ENCODE measurements at places on chromosomes 7 and 10. TPM values are rescaled to one million over a fixed set of nuclear protein-coding genes. Genes with fewer than 3 reads are reported as not detected.

Gene DGKB
- total RNA-seq: not detected

Gene GPR141
- 6.3 TPM for total RNA-seq

Gene PTER
- total RNA-seq: 17.6 TPM

Gene APBB1IP
- 4.0 TPM for total RNA-seq

Gene LIPM
- total RNA-seq: not detected

Gene TUBAL3
- total RNA-seq: not detected

Gene FOXK1
- total RNA-seq: 16.2 TPM

Gene EFCAB10
- total RNA-seq: not detected

Gene RASSF4
- 50.8 TPM for total RNA-seq

Gene PITX3
- total RNA-seq: not detected

Gene NKX2-3
- 2.9 TPM for total RNA-seq

GRCh38 chr10:12351447-12351846, 2.1 kb downstream of the CAMK1D start:
- H3K27ac ChIP-seq: no peak overlapping the region
- no peaks in the 10 kb centered on the region for H3K36me3 ChIP-seq
- no peak overlapping the region for H3K4me3 ChIP-seq
- peak; percentile 19 for DNase-seq
- no peaks in the 10 kb centered on the region for H3K27me3 ChIP-seq
- H3K4me1 ChIP-seq: peaks cover 57% of the 10 kb centered on the region

DNA sequence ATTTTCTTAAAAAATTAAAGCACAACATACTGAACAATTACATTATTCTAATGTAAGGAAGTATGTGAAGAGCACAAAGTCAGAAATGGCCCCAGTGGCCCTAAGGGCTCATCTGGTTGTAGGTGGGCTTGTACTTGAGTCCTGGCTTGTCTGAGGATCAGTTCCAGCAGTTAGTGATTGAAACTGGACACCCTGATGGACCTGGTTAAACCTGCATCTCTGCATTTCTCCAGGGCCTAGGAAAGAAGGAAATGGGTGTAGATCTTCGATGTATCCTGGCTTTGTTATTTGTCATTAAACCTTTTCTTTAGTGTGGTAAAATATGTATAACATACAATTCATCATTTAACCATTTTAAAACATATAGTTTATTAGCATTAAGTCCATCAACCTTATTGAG, 9.7 kb upstream of the AKR1C2 start:
- no peak overlapping the region for H3K4me3 ChIP-seq
- no peak for DNase-seq
- peaks cover 5% of the 10 kb centered on the region for H3K4me1 ChIP-seq
- H3K36me3 ChIP-seq: no peaks in the 10 kb centered on the region
- no peak overlapping the region for H3K27ac ChIP-seq
- H3K27me3 ChIP-seq: no peaks in the 10 kb centered on the region

DNA sequence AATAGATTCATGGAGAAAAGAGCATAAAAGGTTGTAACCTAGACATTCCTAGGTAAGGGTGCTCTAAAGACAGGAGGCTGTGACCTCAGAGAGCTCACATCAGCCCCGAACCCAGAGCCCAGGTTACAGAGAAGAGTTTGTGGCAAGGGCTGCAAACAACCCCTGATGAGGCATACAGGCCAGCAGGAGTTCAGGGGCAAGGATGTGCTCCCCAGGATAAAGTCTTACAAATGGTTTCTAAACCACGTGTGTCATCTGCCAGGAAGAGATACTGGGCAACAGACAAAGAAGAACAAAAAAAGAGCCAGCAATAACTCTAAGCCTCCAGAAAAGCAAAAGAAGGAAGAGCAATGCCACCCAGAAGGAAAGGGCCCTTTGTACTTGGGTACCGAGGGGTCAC, 27.7 kb downstream of the NCAPG2 start:
- H3K36me3 ChIP-seq: no peaks in the 10 kb centered on the region
- no peak for DNase-seq
- no peaks in the 10 kb centered on the region for H3K4me1 ChIP-seq
- H3K27ac ChIP-seq: no peak overlapping the region
- no peaks in the 10 kb centered on the region for H3K27me3 ChIP-seq
- no peak overlapping the region for H3K4me3 ChIP-seq

GRCh38 chr10:78205457-78206016, 171.9 kb downstream of the RPS24 start:
- H3K4me3 ChIP-seq: no peak overlapping the region
- no peak overlapping the region for H3K27ac ChIP-seq
- H3K27me3 ChIP-seq: no peaks in the 10 kb centered on the region

- H3K27ac ChIP-seq: no peak overlapping the region
- peak; percentile 20 for DNase-seq
- H3K4me3 ChIP-seq: no peak overlapping the region
Measured at GRCh38 chr7:134527979-134528371, 608 bp downstream of the AKR1B10 start.

GRCh38 chr7:26842897-26843296, 21.5 kb downstream of the SKAP2 start:
- H3K4me3 ChIP-seq: no peak overlapping the region
- no peaks in the 10 kb centered on the region for H3K27me3 ChIP-seq
- no peak overlapping the region for H3K27ac ChIP-seq
- H3K36me3 ChIP-seq: no peaks in the 10 kb centered on the region
- H3K4me1 ChIP-seq: no peaks in the 10 kb centered on the region

GRCh38 chr10:110903280-110904278, 15.4 kb downstream of the BBIP1 start:
- DNase-seq: no peak
- no peak overlapping the region for H3K27ac ChIP-seq
- H3K36me3 ChIP-seq: peaks cover 11% of the 10 kb centered on the region

- H3K27ac ChIP-seq: no peak overlapping the region
- H3K4me1 ChIP-seq: peaks cover 22% of the 10 kb centered on the region
- DNase-seq: no peak
- no peaks in the 10 kb centered on the region for H3K36me3 ChIP-seq
Measured at GRCh38 chr7:74525140-74525539, 71.4 kb downstream of the GTF2IRD1 start.

GRCh38 chr7:117805241-117805640, 68.0 kb downstream of the CTTNBP2 start:
- peak; percentile 29 for DNase-seq
- no peaks in the 10 kb centered on the region for H3K36me3 ChIP-seq
- peaks cover 38% of the 10 kb centered on the region for H3K4me1 ChIP-seq

GRCh38 chr10:1651270-1651966, 85.9 kb downstream of the ADARB2 start:
- H3K27ac ChIP-seq: no peak overlapping the region
- H3K27me3 ChIP-seq: peaks cover 5% of the 10 kb centered on the region
- peaks cover 12% of the 10 kb centered on the region for H3K4me1 ChIP-seq
- DNase-seq: no peak
- H3K4me3 ChIP-seq: no peak overlapping the region

DNA sequence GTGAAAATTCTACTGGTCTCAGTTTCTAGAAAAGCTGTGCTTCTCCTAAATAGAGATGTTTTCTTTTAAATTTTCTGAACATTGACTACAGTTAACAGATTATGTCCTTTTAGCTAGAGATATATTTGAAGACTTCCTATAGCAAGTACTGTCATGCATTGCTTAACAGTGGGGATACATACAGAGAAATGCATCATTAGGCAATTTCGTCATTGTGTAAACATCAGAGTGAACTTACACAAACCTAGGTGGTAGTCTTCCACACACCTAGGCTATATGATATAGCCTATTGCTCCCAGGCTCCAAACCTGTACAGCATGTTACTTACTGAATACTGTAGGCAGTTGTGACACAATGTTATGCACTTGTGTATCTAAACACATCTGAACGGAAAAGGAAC, 28.5 kb downstream of the PIK3CG start:
- H3K4me1 ChIP-seq: no peaks in the 10 kb centered on the region
- DNase-seq: no peak
- H3K27me3 ChIP-seq: no peaks in the 10 kb centered on the region
- H3K36me3 ChIP-seq: no peaks in the 10 kb centered on the region
- H3K27ac ChIP-seq: no peak overlapping the region

GRCh38 chr7:157299613-157300368, 37.0 kb upstream of the DNAJB6 start:
- H3K27me3 ChIP-seq: no peaks in the 10 kb centered on the region
- H3K36me3 ChIP-seq: no peaks in the 10 kb centered on the region
- no peak overlapping the region for H3K4me3 ChIP-seq
- no peaks in the 10 kb centered on the region for H3K4me1 ChIP-seq

- H3K4me3 ChIP-seq: no peak overlapping the region
- H3K27ac ChIP-seq: peak overlapping the region; percentile 57
- no peaks in the 10 kb centered on the region for H3K36me3 ChIP-seq
- peak; percentile 86 for DNase-seq
- H3K4me1 ChIP-seq: peaks cover 11% of the 10 kb centered on the region
Measured at GRCh38 chr7:117124591-117125220, 171.4 kb downstream of the ST7 start.

DNA sequence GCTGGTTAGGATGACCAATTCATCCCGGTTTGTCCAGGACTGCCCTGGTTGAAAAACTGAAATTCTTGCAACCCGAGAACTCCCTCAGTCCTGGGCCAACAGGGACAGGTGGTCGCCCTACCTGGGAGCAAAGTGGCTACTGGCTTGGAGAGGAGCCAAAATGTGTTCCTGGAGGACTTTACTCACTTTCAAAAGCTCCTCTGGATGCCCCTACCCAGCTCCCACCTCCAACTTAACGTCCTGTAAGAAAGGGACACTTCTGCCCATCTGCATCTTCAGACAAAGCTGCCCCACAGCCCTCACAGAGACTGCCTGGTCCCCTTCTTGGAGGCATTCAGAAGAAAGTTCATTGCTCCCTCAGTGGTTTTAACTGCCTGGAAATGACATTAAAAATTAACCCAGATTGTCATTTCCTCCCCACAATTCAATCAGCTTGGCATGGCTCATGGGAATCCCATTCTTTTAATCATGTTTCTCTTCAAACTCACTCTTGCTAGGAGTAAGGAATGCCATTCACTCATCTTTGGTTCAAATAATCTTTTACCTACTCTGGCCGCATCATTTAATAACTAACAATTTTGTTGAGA, 24.0 kb upstream of the HSPA12A start:
- no peak overlapping the region for H3K27ac ChIP-seq
- no peak overlapping the region for H3K4me3 ChIP-seq
- no peaks in the 10 kb centered on the region for H3K4me1 ChIP-seq
- no peaks in the 10 kb centered on the region for H3K27me3 ChIP-seq

- no peaks in the 10 kb centered on the region for H3K36me3 ChIP-seq
- no peaks in the 10 kb centered on the region for H3K4me1 ChIP-seq
- DNase-seq: no peak
- H3K27ac ChIP-seq: no peak overlapping the region
- H3K4me3 ChIP-seq: no peak overlapping the region
- H3K27me3 ChIP-seq: no peaks in the 10 kb centered on the region
Measured at GRCh38 chr7:46292741-46293140, 371.7 kb upstream of the IGFBP3 start.

GRCh38 chr7:18520450-18521235, 25.1 kb downstream of the HDAC9 start:
- H3K36me3 ChIP-seq: no peaks in the 10 kb centered on the region
- H3K4me1 ChIP-seq: no peaks in the 10 kb centered on the region
- no peak overlapping the region for H3K4me3 ChIP-seq
- no peak overlapping the region for H3K27ac ChIP-seq
- no peaks in the 10 kb centered on the region for H3K27me3 ChIP-seq

- no peak for DNase-seq
- no peaks in the 10 kb centered on the region for H3K4me1 ChIP-seq
- H3K27me3 ChIP-seq: no peaks in the 10 kb centered on the region
- no peak overlapping the region for H3K4me3 ChIP-seq
Measured at GRCh38 chr10:19572056-19572455, 244.2 kb upstream of the PLXDC2 start.
